ENCODE measurements at places on chromosomes 2 and 18.

GRCh38 chr2:44290261-44290660 is 15.0 kb downstream of the SLC3A1 start:
- H3K4me3 ChIP-seq = no peak overlapping the region
- H3K27me3 ChIP-seq = no peaks in the 10 kb centered on the region
- H3K36me3 ChIP-seq = no peaks in the 10 kb centered on the region
- H3K4me1 ChIP-seq = peaks cover 3% of the 10 kb centered on the region
- DNase-seq = no peak

DNA sequence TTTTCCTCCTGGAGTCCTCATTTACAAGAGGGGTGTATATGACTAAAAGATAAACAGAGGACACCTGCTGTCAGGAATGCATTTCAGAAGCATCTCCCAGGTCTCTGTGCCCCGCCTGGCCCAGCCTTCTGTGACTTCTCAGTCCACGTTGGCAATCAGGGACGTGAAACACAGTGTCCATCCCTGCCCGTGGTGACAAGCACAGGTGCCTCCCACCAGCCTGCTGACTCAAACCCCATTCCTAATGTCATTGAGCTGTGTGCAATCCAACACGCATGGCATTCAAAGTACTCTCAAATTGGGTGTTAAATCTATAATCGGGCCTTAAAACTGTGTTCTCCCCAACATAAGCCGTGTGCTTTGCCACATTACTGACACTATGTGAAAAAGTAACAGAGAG is 343.2 kb downstream of the EIPR1 start:
- H3K27me3 ChIP-seq = no peaks in the 10 kb centered on the region
- H3K27ac ChIP-seq = no peak overlapping the region
- no peaks in the 10 kb centered on the region for H3K4me1 ChIP-seq

- H3K36me3 ChIP-seq = no peaks in the 10 kb centered on the region
- H3K27ac ChIP-seq = no peak overlapping the region
- no peak for DNase-seq
- no peaks in the 10 kb centered on the region for H3K4me1 ChIP-seq
- no peaks in the 10 kb centered on the region for H3K27me3 ChIP-seq
These were observed 17.4 kb downstream of the DYNC2LI1 start for GRCh38 chr2:43791035-43791765.

GRCh38 chr2:141517852-141518421 is 612.9 kb downstream of the LRP1B start:
- no peak for DNase-seq
- H3K4me3 ChIP-seq = no peak overlapping the region
- no peak overlapping the region for H3K27ac ChIP-seq
- H3K27me3 ChIP-seq = no peaks in the 10 kb centered on the region
- H3K4me1 ChIP-seq = no peaks in the 10 kb centered on the region
- H3K36me3 ChIP-seq = no peaks in the 10 kb centered on the region

GRCh38 chr2:227205701-227206100 is 41.3 kb downstream of the COL4A3 start:
- no peaks in the 10 kb centered on the region for H3K27me3 ChIP-seq
- DNase-seq = peak; percentile 26
- H3K4me3 ChIP-seq = no peak overlapping the region
- no peak overlapping the region for H3K27ac ChIP-seq

DNA sequence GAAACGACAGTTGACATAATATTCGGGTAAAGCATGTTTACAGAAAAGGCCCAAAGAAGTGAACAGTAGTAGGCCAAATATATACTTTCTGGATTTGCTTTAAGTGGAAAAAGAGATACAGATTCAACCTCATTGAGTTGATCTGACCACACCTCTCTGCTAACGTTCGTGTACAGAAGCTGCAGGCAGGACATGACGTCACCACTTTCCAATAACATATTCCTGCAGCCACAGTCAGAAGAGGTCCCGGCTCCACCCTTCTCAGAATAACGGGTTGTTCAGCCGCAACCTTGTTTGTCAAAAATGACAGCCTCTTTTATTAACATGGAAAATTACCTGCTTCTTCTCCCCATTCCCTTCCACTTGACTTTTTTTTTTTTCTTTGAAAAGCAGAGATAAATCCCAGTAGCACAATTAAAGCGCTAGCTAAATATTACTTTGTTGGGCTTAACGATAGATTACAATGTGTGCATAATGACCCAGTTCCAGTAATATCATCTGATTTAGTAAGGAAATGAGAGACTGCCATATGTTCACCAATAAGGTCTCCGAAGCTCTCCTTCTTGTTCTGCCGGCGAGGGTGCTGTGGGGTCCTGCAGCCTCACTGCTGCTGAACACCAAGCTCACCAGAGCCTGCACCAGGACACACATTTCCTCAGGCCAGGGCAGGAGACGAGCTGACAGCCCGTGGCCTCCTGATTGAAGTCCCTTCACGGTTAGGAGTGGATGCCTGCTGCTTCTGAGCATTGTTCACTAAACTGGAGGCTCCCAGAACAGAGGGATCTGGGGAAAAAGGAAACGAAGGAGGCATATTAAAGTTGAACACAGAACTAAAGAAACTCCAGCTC is 451.0 kb upstream of the SALL3 start:
- H3K36me3 ChIP-seq = no peaks in the 10 kb centered on the region
- H3K4me1 ChIP-seq = no peaks in the 10 kb centered on the region
- H3K27me3 ChIP-seq = no peaks in the 10 kb centered on the region

DNA sequence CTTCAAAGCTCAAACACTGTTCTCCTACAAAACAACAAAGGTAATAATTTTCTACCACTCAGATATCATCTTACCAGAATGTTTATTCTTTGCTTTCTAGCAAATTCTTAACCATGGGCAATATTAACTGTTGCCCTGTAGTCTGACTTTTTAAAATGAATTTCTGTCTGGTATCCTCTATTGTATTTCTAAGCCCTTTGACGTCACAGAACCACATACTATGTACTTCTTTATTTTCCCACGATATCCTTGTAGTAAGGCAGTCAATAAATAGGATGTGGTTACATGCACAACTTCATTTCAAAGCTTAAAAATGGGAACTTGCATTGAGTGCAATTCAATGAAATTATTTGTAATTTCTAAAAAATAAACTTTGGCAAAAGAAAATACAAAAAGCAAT is 58.7 kb downstream of the THADA start:
- H3K36me3 ChIP-seq = peaks cover 1% of the 10 kb centered on the region
- no peak for DNase-seq
- no peaks in the 10 kb centered on the region for H3K4me1 ChIP-seq
- H3K27ac ChIP-seq = no peak overlapping the region

DNA sequence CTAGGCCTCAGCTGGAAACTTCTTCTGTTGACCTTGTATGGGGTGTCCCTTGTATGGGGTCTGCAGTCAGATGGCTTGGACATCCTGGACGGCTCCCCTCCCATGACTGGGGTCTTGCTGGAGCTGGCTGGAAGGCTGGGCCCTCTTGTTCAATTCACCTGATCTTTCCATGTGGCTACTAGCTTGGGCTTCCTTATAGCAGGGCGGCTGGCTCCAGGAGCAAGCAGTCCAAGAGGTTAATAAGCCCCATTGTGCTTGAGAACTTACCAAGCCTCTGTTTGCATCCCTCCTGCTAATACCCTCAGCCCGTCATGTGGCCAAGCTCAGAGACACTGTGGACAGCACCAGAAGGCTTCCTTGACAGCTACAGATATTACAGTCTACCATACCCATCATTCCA is 111.6 kb upstream of the NPAS2 start:
- H3K27me3 ChIP-seq = no peaks in the 10 kb centered on the region
- no peak overlapping the region for H3K27ac ChIP-seq
- H3K4me1 ChIP-seq = no peaks in the 10 kb centered on the region
- no peaks in the 10 kb centered on the region for H3K36me3 ChIP-seq
- DNase-seq = no peak
- H3K4me3 ChIP-seq = no peak overlapping the region

DNA sequence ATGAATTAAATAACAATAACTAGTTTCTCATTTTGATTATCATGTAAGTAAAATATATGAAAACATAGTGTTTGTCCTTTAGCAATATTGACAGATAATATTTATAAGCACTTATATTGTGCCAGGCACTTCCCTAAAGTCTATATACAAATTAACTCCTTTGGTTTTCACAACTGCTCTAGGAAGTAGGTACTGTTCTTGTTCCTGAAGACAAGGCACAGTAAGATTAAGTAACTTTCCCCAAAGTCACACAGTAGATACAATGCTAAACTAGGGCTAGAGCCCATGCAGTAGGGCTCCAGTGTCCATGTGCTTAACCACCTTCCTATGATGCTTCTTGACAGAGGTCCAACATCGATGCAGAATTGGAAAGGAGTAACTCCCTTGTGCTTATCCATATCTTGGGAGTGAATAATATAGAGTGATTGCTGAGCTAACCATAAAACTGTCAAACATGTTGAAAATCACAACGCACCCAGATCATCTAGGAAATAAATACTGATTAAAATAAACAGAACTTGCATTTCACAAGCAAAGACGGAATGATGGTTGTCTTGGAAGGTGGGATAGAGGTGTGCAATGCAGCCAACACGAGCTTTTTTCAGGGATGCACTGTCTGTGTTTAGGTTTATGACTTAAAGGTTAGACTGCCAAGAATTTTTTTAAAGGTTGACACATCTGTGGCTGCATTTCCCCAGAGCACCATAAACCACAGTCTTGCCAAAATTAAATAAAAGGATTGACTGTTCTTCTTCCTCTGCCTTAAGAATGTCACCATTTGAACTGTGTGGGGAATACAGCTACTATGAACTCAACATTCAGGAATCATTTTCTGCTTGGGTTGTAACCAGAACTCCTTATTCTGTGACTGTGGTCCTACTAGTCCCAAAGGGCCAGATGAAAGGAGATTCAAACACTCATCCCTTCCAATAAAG is 80.8 kb downstream of the ANKRD44 start:
- no peak for DNase-seq
- H3K4me1 ChIP-seq = no peaks in the 10 kb centered on the region
- no peaks in the 10 kb centered on the region for H3K27me3 ChIP-seq
- no peaks in the 10 kb centered on the region for H3K36me3 ChIP-seq

GRCh38 chr2:42047488-42048298 is at the start of gene PKDCC:
Gene PKDCC, plus strand, starts transcription at chr2:42048021. Its CDS starts 179 bp downstream, at chr2:42048200.
- peak; percentile 89 for DNase-seq
- peaks cover 4% of the 10 kb centered on the region for H3K27me3 ChIP-seq
- H3K27ac ChIP-seq = peak within 1 kb of the TSS; percentile 77
- peaks cover 23% of the 10 kb centered on the region for H3K4me1 ChIP-seq

DNA sequence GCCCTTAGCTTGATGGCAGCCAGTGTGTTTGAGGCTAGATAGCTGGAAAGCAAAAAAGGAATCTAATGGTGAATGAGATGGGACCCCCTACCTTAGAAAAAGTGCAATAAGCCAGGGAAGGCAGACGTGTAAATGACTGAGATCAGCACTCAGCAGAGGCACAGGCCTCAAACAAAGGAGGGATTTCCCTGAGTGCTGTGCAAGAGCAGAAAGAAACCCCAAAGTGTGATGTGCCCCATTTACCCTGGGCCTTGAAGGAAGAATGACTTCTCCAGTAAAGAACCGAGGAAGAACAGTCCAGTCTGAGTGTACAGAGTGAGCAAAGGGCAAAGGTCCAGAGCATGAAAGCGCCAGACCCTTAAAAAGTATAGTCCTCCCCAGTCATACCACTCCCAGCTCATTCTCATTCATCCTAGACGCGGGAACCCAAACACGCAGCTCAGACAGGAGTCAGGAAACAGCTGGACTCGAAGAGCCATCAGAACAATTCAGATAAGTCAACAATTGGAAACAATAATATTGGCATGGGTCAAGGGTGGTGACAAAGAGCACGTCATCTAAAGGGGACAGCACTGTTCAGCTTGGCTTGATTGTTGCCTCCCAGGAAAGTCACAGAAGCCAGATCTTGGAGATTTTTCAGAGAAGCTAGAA is 121.7 kb downstream of the INO80D start:
- H3K36me3 ChIP-seq = no peaks in the 10 kb centered on the region
- no peak for DNase-seq
- no peak overlapping the region for H3K4me3 ChIP-seq
- no peaks in the 10 kb centered on the region for H3K27me3 ChIP-seq
- H3K4me1 ChIP-seq = no peaks in the 10 kb centered on the region

DNA sequence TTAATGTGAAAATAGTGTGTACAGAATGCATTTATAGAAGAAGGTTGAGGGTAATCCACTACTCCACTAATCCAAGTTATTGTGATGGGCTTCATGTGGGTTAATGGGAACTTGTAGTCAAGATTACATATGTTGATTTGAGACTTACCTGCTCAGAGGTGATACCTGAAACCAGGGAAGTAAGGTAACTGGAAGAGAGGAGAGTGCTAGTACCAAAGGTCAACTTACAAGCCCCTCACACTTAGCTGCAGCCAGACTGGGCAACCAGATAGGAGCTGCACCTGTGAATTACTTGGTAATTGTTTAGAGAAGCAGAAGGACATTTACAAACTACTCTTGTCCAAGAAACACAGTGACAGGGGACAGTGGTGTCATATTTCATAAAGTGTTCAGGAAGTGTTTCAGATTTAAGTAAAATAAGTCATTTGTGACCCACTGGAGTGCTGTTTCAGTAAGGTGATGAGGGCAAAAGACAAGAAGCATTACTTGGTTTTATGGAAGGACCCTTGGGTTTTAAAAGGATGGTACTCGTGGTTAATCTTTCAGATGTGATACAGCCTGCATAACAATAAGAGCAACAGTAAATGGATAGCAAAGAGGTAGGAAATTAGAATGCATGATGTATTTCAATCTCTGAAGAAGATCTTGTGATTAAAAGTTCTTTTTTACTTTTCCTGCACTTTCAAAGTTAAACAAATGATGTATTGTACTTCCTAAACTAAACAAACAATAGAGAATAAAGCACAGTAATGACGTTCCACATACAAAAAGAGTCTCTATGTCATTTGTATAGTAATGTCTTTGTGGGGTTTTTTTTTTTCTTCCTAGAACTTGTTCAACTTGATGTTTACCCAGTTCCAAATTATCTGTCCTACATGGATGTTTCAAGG is 189.3 kb downstream of the PHLPP1 start:
- H3K4me1 ChIP-seq = no peaks in the 10 kb centered on the region
- no peak overlapping the region for H3K4me3 ChIP-seq
- H3K27ac ChIP-seq = no peak overlapping the region
- H3K36me3 ChIP-seq = peaks cover 2% of the 10 kb centered on the region
- no peaks in the 10 kb centered on the region for H3K27me3 ChIP-seq
- DNase-seq = no peak

GRCh38 chr2:241359481-241360045 is 3.5 kb downstream of the FARP2 start:
- DNase-seq = no peak
- no peaks in the 10 kb centered on the region for H3K36me3 ChIP-seq
- H3K27ac ChIP-seq = no peak overlapping the region
- no peak overlapping the region for H3K4me3 ChIP-seq
- H3K4me1 ChIP-seq = peaks cover 15% of the 10 kb centered on the region
- no peaks in the 10 kb centered on the region for H3K27me3 ChIP-seq

- H3K36me3 ChIP-seq = no peaks in the 10 kb centered on the region
- no peak overlapping the region for H3K27ac ChIP-seq
- H3K27me3 ChIP-seq = no peaks in the 10 kb centered on the region
- no peak overlapping the region for H3K4me3 ChIP-seq
- DNase-seq = no peak
These were observed 645.1 kb upstream of the SETBP1 start for GRCh38 chr18:44035554-44035953.
